ENCODE measurements at places on chromosomes 5 and 9.

DNA sequence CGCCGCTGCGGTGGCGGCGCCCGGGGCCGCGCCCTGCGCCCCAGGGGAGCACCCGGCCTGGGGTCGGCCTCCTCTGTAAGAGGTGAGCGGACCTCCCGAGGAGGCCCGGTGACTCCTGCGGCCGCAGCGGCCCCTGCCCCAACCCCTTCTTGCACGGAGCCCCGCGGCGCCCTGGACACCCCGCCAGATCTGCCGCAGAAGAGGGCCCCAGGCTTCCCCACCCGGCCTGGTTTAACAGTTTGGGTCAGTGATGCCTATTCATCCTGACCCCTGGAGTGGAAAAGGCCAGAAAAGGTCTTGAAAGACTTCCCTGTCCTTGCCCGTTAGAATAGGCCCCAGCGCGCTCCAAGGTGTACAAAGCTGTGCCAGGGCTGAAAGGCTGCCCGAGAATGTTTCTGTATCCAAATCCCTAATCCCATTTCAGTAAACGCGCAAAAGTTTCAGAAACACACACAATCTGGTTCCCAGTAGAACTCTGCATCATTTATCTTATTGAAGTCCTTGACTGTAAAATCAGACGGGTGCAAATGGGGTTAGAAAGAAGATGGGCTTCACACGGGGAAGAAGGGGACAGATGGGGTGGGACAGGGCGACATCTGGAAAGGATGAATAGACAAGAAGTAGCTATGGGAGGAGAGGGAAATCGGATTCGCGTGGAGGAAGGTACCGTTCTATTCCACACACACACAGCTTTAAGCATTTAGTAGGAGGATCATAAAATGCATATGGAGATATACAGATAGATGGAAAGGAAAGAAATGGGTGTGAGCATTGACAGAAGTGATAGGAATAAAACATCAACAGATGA is 1.1 kb upstream of the SSBP2 start:
- H3K27me3 ChIP-seq, result no peaks in the 10 kb centered on the region
- DNase-seq, result no peak
- peaks cover 17% of the 10 kb centered on the region for H3K4me1 ChIP-seq
- peak overlapping the region; percentile 69 for H3K4me3 ChIP-seq
- peak overlapping the region; percentile 71 for H3K27ac ChIP-seq
- no peaks in the 10 kb centered on the region for H3K36me3 ChIP-seq

DNA sequence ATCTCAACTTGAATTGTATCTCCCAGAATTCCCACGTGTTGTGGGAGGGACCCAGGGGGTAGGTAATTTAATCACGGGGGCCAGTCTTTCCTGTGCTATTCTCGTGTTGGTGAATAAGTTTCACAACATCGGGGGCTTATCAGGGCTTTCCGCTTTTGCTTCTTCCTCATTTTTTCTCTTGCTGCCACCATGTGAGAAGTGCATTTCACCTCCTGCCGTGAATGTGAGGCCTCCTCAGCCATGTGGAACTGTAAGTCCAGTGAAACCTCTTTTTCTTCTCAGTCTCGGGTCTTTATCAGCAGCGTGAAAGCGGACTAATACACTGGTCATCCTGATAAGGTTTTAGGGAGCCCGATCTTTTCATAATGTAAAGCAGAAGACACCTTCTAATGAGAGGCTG is 687.0 kb upstream of the FTMT start:
- H3K36me3 ChIP-seq, result no peaks in the 10 kb centered on the region
- no peak overlapping the region for H3K27ac ChIP-seq
- DNase-seq, result no peak
- no peak overlapping the region for H3K4me3 ChIP-seq
- no peaks in the 10 kb centered on the region for H3K4me1 ChIP-seq

DNA sequence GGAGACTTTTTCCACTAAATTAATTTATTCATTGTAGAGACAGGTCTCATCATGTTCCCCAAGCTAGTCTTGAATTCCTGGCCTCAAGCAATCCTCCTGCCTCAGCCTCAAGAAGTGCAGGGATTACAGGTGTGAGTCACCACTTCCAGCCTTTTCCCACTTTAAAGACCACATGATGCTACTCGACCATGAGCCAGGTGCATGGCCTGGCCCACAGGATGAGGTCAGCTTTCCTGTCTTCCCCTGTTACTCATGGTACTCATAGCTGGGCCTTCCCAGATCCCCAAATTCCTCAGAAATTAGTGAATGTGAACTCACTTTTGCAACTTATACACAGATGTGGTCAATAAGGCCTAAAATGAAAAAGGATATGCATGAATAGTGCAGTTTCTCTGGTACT is 395.9 kb downstream of the SEMA5A start:
- no peak overlapping the region for H3K4me3 ChIP-seq
- no peak overlapping the region for H3K27ac ChIP-seq
- H3K36me3 ChIP-seq, result no peaks in the 10 kb centered on the region
- no peak for DNase-seq
- H3K27me3 ChIP-seq, result no peaks in the 10 kb centered on the region

GRCh38 chr5:147286296-147286695 is 51.5 kb downstream of the STK32A start:
- DNase-seq, result no peak
- H3K27ac ChIP-seq, result no peak overlapping the region
- no peaks in the 10 kb centered on the region for H3K27me3 ChIP-seq
- H3K4me1 ChIP-seq, result no peaks in the 10 kb centered on the region

DNA sequence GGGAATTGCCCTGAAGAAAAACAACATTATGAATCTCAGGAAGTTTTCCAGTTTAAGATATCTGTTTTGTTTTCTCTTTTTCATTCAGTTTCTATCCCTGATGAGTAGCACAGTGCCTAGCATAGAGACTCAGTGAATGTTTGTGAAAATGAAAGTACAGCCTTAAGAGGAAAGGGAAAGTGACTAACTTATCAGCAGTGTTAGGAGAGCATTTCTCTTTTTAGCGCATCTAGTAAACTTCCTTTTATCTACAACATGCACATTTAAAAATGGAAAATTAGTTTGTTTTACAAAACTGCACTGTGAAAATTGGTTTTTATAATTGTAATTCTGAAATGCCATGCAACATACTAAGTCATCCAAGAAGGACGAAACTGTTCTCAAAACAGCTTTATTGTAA is 110.8 kb downstream of the SMARCA2 start:
- peaks cover 23% of the 10 kb centered on the region for H3K4me1 ChIP-seq
- H3K27me3 ChIP-seq, result no peaks in the 10 kb centered on the region
- peaks cover 33% of the 10 kb centered on the region for H3K36me3 ChIP-seq
- no peak overlapping the region for H3K4me3 ChIP-seq

DNA sequence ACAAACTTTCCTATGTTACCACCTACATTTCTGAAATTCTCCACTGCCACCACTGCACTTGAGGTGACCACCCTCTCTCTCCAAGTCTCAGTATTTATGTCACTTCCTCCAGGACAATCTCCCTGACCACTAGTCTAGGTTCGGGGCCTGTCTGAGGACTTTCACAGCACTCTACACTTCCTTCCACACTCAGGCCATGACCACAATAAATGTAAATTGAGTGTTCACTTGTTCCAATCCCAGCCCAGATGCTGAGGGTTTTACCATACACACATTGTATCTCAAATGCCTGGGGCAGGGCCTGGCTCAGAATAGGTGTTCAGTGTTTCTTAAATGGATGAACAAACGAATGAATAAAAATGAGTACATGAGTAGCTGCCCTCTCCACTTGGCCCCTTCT is 26.9 kb upstream of the CCNG1 start:
- H3K27ac ChIP-seq, result no peak overlapping the region
- no peaks in the 10 kb centered on the region for H3K27me3 ChIP-seq
- no peak for DNase-seq
- H3K4me3 ChIP-seq, result no peak overlapping the region
- H3K36me3 ChIP-seq, result no peaks in the 10 kb centered on the region

- no peaks in the 10 kb centered on the region for H3K4me1 ChIP-seq
- no peak overlapping the region for H3K27ac ChIP-seq
- H3K36me3 ChIP-seq, result no peaks in the 10 kb centered on the region
Measured at GRCh38 chr5:77133061-77133758, 46.1 kb upstream of the ZBED3 start.

GRCh38 chr5:102090770-102091169 is 205.3 kb downstream of the SLCO4C1 start:
- H3K4me3 ChIP-seq, result no peak overlapping the region
- DNase-seq, result no peak
- H3K36me3 ChIP-seq, result no peaks in the 10 kb centered on the region

DNA sequence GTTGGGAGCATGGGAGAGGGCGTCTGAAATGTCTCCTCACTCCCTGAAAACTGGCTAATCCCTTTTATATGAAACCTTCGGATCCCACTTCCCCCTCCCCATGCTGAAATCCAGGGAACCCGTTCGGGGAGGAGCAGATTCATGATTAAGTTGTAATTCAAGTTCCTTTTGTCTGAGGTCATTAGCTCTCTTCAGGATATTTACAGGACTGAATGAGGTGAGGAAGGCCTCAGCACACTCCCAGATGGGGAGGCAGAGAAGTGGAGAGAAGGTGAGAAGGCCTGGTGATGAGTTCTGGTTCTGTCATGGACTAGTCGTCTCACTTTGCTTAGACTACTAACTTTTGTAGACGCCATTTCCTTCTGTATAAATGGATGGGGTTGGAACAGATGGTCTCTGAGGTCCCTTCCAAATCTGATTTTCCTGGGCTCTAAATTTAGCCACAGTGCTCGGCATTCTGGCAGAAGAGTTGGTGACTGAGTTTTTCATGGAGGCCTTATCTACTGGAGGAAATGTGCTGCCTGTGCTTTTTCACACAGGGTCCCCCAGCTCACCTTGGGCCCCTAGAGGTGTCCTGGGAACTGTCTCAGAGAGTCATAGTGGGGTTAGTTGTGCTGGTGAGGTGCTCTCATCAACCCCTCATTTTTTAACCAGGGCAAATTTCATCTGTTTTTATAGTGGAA is 62.3 kb downstream of the PRDM6 start:
- no peak overlapping the region for H3K27ac ChIP-seq
- H3K4me3 ChIP-seq, result no peak overlapping the region
- H3K4me1 ChIP-seq, result no peaks in the 10 kb centered on the region

GRCh38 chr5:160423099-160423498 is 1.4 kb downstream of the PTTG1 start:
- no peaks in the 10 kb centered on the region for H3K36me3 ChIP-seq
- peak overlapping the region; percentile 72 for H3K4me3 ChIP-seq
- no peak for DNase-seq
- H3K27ac ChIP-seq, result peak overlapping the region; percentile 76

- no peak for DNase-seq
- no peaks in the 10 kb centered on the region for H3K36me3 ChIP-seq
- H3K27ac ChIP-seq, result no peak overlapping the region
Measured at GRCh38 chr9:132752877-132753592, 82.8 kb downstream of the GTF3C4 start.

- H3K27me3 ChIP-seq, result no peaks in the 10 kb centered on the region
- DNase-seq, result no peak
- H3K4me1 ChIP-seq, result no peaks in the 10 kb centered on the region
- H3K27ac ChIP-seq, result no peak overlapping the region
- H3K36me3 ChIP-seq, result no peaks in the 10 kb centered on the region
- no peak overlapping the region for H3K4me3 ChIP-seq
Measured at GRCh38 chr5:74206579-74207550, 433.7 kb downstream of the ENC1 start.

DNA sequence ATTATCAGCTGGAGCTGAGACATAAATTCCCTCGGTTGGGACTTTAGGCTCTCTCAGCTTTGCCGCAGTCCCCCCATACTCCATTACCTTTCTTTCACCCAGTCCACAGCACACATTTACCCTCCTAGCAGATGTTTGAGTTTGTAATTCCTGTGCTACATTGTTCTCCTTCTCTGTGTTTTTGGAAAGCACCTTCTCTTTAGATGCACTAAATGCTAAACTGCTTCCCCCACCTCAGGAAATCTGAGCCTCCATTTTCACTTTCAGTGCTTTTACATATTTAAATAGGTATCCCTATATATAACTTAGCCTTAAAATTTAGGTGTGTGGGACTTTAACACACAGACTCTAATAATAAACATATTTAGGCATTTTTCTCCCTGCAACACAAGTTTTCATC is 356.9 kb downstream of the NFIB start:
- H3K4me1 ChIP-seq, result no peaks in the 10 kb centered on the region
- H3K27me3 ChIP-seq, result no peaks in the 10 kb centered on the region
- H3K36me3 ChIP-seq, result no peaks in the 10 kb centered on the region

DNA sequence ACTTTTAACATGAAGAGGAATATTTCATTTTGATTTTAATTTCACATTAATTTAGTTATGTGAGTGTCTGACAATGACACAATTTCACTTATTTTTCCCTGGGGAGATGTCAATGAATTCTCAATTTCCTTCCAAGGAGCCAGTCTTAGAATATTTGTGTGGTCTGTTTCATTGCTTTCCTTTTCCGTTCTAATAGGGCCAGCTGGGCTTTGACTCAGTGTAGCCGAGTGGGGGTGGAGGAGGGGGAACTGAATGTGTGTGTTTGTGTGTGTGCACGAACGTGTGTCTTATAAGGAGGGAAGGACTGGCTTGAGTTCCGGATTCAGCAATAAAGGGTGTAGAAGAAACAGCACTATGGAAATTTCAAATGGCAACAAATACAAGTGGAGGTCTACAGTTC is 100.0 kb downstream of the BASP1 start:
- H3K4me1 ChIP-seq, result no peaks in the 10 kb centered on the region
- no peaks in the 10 kb centered on the region for H3K36me3 ChIP-seq

- no peak overlapping the region for H3K27ac ChIP-seq
- no peak overlapping the region for H3K4me3 ChIP-seq
- no peaks in the 10 kb centered on the region for H3K27me3 ChIP-seq
- DNase-seq, result no peak
- no peaks in the 10 kb centered on the region for H3K36me3 ChIP-seq
Measured at GRCh38 chr9:134813841-134814240, 66.8 kb upstream of the FCN2 start.

- H3K4me3 ChIP-seq, result no peak overlapping the region
- no peaks in the 10 kb centered on the region for H3K4me1 ChIP-seq
- no peaks in the 10 kb centered on the region for H3K27me3 ChIP-seq
Measured at GRCh38 chr9:2403701-2404100, 217.9 kb upstream of the VLDLR start.

DNA sequence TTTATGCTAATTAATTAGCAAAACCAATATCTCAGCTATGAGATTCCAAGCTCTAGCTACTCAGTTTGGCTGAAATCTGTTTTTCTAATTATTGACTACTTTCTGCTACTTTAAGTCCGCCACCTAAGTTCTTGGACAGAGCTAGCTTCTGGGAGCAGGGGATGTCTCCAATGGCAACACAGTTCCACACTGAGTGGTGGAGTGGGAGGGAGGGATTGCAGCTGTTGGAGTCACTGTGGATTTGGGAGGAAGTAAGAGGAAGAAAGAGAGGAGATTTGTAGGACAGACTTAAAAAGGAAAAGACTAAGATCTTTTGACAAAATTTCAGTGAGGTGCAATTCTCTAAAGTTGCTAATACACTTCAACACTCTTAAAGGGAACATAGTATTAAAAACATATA is 450.8 kb downstream of the NFIB start:
- no peaks in the 10 kb centered on the region for H3K36me3 ChIP-seq
- H3K27me3 ChIP-seq, result no peaks in the 10 kb centered on the region
- no peak overlapping the region for H3K4me3 ChIP-seq
- no peak overlapping the region for H3K27ac ChIP-seq
- H3K4me1 ChIP-seq, result no peaks in the 10 kb centered on the region

GRCh38 chr5:129114539-129115193 is 20.1 kb downstream of the ISOC1 start:
- H3K4me3 ChIP-seq, result no peak overlapping the region
- H3K27ac ChIP-seq, result no peak overlapping the region
- no peaks in the 10 kb centered on the region for H3K27me3 ChIP-seq
- no peaks in the 10 kb centered on the region for H3K4me1 ChIP-seq
